ENCODE measurements at places on chromosomes 13 and 19.

GRCh38 chr19:13842291-13843103 is 34.4 kb upstream of the NANOS3 start:
- peak; percentile 88 for DNase-seq

DNA sequence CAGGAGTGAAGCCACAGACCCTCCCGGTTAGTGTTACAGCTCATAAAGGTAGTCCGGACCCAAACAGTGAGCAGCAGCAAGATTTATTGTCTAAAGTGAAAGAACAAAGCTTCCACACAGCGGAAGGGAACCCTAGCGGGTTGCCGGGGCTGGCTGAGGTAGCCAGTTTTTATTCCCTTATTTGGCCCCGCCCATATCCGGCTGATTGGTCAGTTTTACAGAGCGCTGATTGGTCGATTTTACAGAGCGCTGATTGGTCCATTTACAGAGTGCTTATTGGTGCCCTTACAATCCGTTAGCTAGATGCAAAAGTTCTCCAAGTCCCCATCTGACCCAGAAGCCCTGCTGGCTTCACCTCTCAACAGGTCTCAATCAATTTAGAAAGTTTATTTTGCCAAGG is 126.0 kb upstream of the RFC3 start:
- no peak for DNase-seq

- no peak for DNase-seq
These were observed 26.5 kb downstream of the GPR18 start for GRCh38 chr13:99231721-99232120.

DNA sequence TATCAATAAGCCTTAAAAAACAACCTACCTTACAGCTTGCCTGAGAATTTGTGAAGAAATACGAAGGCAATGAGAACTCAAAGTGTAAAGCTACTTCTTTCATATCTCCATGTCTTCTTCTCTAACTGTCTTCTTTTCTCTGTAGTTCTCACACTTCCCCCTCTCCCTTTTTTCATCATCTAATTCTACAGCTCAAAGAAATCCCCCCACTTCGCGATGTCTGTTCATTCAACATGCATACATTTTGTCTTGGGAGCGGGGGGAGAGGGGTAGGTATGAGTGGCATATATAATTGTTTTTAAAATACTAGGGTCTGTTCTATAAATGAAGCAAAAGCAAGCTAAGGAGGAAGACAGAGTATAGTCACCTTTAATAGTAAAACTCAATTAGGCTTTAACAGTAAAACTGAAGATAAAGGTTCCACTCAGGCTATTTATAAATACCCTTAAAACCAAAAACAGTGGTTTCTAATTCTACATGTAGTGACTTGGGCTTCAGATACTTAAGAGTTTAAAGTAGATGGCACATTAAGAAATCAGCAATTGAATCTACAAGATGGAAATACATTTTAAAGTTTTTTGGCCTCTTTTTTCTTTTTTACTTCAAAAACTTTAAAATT is 106.9 kb downstream of the KLF12 start:
- no peak for DNase-seq

- no peak for DNase-seq
These were observed 42.9 kb upstream of the RAP2A start for GRCh38 chr13:97390941-97391600.

DNA sequence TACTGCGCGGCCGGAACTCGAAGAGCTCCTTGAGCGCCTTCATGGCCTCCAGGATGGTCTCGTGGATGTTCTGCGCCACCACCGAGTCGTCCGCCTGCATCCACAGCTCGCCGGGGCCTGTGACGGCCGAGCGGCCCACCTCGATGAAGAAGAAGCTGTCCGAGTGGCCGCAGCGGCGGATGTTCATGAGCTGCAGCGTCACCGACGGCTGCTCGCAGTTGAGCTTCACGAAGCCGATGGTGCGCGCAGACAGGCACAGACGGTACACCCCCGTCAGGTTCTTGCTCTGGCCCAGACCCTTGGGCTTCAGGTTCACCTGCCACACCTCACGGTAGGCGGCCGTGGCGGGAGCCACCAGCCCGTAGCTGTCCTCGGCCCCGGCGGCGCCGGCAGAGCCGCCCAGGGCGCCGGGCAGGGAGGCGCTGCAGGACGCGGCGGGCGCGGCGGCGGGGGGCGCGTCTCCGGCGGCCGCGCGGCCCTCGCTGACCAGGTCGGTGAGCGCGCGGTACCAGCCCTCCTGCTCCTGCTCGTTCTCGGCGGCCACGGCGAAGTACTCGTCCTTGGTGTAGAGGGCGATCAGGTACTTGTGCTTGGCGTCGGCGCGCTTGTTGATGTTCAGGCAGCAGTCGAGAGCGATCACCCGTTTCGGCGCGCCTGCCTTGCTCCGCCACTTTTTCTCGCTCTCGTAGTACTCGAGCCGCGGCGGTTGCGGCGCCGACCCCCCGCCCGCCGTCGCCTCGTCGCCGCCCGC is 1.1 kb downstream of the IRS2 start:
- DNase-seq: no peak

GRCh38 chr13:46874006-46874405 is 22.8 kb downstream of the HTR2A start:
- no peak for DNase-seq

- DNase-seq: no peak
These were observed 82.5 kb downstream of the AKAP11 start for GRCh38 chr13:42354241-42355091.

GRCh38 chr13:29758531-29759114 is 91.8 kb downstream of the UBL3 start:
- no peak for DNase-seq

- DNase-seq: no peak
These were observed 10.2 kb downstream of the REEP6 start for GRCh38 chr19:1501200-1501595.

DNA sequence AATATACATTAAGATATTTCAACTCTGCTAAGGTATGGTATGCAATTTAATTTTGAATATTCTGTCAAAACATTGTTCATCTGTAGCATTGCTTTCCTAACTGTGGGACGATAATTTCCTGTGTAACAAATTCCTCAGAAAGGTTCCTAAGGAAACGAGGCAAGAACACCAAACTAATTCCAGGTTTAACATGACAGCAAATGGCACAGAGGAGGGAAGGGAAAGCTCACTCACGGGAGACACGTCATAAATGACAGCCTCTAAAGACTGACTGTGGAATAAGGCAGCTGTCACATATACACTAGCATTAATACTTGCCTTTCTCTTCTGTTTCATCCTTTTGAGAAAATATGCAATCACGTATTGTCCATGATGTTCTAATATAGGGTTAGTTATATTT is 380.6 kb downstream of the LIG4 start:
- no peak for DNase-seq

- peak; percentile 68 for DNase-seq
These were observed 20.7 kb upstream of the NWD1 start for GRCh38 chr19:16698914-16699313.

GRCh38 chr19:8517551-8518442 is 3.8 kb upstream of the ZNF414 start:
- DNase-seq: peak; percentile 20

DNA sequence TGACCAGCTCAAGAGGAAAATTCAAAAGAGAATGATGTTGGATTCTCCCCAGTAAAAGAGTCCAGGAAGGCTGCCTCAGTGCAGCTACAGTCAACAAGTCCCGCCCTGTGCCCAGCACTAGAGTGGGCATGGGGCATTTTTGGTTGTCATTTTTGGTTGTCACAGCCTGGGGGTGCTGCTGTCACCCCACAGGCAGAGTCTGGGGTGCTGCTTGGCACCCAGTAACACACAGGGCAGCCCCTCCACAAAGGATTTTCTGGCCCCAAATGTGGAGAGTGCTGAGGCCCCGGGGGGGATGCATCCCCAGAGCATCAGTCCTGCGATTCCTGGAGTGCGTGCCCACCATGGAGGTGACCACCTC is 28.2 kb upstream of the TMEM255B start:
- no peak for DNase-seq

GRCh38 chr19:17843292-17843827 is 4.4 kb downstream of the JAK3 start:
- DNase-seq: no peak

DNA sequence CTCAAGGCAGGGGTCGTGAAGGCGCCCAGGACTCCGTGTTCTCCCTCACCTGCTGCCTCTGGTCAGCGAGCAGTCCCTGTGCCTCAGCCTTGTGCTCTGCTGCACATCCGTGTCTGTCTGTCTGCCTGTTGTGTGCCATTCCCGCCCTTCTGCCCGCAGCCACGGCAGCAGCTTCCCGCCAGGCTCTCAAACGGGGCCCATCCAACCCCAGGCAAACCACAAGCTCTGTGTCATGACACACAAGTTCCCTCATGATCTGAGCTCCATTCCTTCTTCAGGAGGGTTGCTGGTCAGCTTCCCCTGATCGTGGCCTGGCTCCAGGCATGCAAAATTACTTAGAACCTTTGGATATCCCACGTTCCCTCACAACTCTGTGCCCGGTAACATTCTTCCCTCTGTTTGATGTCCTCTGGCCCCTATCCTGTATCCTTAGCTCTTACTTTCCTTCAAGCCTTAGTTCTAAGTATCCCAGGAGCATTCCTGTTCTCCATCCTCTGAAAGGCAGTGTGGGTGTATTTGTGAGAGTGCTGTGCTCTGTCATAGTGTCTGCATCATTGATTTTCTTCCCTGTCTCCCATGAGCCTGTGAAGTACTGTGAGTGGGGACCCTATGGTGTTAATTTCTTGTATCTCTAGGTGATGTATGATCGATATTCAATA is 3.2 kb downstream of the GPR183 start:
- DNase-seq: no peak

- peak; percentile 31 for DNase-seq
These were observed 915 bp downstream of the SHC2 start for GRCh38 chr19:459724-460511.

DNA sequence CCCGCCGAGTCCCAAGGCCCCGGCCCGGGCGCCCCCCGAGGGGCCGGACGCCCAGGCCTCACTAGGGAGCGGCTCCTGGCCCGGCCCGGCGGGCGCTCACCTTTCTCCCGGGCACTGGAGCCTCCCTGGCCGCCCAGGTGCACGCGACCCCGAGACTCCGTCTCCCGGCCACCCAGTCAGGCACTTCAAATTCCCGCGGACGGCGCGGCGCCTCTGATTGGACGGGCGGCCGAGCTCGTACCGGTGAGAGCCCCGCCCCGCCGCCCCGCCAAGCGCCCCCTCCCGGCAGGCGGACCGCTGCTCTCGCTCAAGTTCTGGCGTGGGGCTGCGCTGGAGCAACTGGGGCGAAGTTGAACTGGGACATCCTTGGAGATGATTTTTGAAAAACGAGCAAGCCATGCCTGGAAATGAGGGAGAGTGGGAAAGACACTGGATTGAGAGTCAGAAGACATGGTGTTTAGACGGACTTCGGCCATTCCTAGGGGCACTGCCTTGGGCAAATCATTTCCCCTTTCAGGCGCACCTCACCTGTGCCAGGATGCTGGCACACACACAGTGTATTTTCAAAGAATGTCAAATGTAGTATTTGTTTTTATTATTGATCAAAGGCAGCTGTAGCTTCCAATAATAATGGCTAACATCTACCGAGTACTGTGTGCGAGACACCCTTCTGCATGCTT is 485.3 kb downstream of the UQCRFS1 start:
- DNase-seq: no peak

DNA sequence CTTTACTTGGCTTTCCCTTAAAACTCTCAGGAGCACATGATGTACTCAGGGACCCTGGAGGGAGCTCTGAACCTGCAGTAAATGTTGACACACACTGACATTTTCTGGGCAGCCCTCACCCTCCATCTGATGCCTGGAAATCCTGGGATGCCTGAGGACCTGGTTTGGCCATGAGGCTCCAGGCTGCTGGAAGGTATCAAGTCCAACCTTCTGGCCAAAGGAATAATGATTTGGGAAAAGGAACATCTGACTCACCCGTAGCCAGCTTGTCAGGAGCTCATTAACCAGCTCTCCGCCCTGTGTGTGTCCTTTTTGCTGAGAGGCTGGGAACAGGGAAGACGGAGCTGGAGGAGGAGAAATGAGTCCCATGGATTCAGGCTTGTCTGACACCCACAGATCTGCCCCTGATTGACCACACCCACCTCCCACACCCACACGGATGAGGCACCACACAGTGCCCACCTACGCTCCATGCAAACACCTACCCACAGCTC is 10.3 kb downstream of the ZNF558 start:
- DNase-seq: no peak

DNA sequence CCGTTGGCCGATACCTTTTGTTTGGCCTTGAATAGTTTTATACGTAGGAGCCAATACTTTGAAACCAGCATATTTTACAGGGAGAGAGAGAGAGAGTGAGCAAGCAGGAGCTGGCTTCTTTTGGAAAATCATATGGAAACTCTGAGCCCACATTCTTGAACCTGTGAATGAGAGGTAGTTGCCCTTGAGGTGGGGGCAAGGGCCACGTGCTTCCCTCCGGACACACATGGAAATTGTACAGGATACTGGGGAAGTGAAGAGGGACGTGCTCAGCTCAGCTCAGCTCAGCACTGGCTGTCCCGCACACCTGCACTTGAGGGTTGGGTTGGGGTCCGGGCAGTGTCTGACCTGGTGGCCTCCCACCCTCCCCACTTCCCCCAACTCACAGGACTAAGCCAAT is 68.3 kb downstream of the SPRYD7 start:
- no peak for DNase-seq

- peak; percentile 49 for DNase-seq
These were observed at the start of gene CLEC11A for GRCh38 chr19:50723069-50723468. Gene CLEC11A, plus strand, starts transcription at chr19:50723364. Its CDS starts 162 bp downstream, at chr19:50723526.

DNA sequence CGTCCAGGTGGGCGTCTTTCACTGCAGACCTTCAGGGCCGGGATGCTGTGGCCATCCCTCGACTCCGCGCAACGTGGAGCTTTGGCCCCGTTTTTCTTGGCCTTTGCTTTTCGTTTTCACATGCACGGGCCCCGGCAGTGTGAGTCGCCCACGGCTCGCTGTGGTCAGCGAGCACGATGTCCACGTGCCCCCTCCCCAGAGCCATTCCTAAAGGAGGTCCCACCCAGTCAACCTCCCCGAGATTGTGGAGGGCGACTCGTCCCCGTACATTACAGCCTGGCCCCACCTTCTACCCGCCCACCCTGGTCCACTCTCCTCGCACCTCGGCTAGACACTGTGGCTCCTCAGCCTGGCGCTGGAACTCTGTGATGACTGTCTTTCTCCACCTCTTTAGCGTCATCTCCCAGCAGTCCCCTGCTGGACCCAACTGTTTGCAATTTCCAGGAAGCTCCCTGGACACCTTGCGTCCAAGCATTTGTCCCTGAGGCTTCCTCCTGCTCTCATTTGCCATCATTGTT is 405 bp downstream of the ZNF446 start:
- no peak for DNase-seq

DNA sequence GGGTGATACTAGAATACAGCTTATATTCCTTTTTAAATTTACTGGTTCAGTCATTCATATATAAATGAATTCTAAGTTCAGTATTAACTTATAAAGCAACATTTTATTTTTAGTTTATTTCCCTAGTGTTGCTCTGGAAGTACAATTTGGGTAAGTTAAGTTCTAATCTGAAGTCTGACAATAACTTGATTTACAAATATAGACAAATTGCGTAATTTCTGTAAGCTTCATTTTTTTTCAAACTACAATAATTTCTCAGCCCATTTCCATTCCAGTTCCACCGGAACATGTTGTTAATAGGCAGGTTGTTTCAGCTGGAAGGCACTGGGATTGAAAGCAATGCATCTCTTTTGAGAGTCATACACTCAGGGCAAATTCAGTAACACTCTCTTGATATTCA is 2000.7 kb downstream of the OLFM4 start:
- no peak for DNase-seq

- no peak for DNase-seq
These were observed 3.4 kb upstream of the NUP62 start for GRCh38 chr19:49932731-49933131.

Data from tibial nerve (tissue), 4 donors.